ENCODE measurements at places on chromosomes 3 and 15.

DNA sequence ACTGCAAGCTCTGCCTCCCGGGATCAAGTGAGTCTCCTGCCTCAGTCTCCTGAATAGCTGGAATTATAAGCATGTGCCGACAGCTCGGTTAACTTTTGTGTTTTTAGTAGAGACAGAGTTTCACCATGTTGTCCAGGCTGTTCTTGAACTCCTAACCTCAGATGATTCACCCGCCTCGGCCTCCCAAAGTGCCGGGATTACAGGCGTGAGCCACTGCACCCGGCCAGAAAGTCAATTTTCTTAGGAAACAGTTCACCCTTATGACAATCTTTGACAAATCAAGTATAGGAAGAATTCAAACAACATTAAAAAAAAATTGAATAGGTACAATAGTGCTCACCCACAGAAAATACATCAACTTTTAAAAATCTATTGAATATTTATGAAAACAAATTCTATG is 23.6 kb upstream of the DUT start:
- no peak for DNase-seq

DNA sequence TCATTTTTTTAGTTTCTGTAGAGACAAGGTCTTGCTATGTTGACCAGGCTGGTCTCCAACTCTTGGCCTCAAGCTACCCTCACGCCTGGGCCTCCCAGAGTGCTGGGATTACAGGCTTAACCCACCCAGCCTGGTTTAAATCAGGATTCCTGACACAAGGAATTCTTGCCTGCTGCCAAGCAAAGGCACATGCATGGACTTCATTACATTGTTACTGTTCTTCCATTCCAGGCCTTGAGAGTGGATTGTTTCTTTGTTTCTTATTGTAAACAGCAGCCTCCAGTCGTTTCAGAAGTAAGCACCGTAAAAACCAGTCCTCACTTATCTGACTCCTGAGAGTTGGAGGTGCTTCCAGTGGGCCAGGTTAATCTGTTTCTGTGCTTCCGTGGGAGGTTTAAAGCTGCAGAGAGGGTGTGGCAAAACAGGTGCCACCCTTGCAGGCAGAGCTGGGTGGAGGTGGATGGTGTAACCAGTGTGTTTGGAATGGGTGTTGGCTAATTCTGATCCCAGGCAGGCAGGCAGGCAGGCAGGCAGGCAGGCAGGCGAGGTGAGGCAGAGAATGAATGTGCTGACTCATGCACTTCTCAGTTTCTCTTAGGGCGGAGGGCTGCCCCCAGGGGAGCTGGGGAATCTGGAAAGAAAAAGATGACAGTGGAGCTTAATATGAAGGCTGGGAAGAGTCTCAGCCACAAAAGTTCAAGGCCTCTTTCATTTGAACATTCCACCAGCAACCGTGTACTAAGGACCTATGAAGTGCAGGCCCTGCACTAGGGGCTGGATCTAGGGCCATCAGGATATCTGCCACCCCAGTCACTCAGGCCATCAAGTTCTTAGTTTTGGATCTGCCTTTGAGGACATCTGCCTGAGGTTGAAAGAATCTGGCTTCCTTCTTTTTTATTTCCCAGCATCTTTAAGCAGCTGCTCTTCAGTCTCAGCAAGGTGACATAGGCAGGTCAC is 37.0 kb upstream of the CDCP1 start:
- no peak for DNase-seq

- DNase-seq = no peak
Measured at GRCh38 chr3:87546216-87546615, 269.8 kb upstream of the POU1F1 start.

GRCh38 chr3:13135811-13136321 is 62.6 kb upstream of the IQSEC1 start:
- DNase-seq = no peak

GRCh38 chr15:72884311-72884710 is 100.8 kb upstream of the ADPGK start:
- no peak for DNase-seq

- DNase-seq = no peak
Measured at GRCh38 chr3:128448491-128448890, 18.2 kb downstream of the DNAJB8 start.

- no peak for DNase-seq
Measured at GRCh38 chr3:51860703-51861665, at the start of gene IQCF2. IQCF2 (plus strand) TSS chr3:51861615; CDS start chr3:51861667, 52 bp downstream.

Data from SW 1271 (cell line).